COR-L47 (cell line): ENCODE measurements at places on chromosomes 6 and 20.
A peak's percentile ranks its signal among the peaks of the same experiment; 100 is the strongest.

DNA sequence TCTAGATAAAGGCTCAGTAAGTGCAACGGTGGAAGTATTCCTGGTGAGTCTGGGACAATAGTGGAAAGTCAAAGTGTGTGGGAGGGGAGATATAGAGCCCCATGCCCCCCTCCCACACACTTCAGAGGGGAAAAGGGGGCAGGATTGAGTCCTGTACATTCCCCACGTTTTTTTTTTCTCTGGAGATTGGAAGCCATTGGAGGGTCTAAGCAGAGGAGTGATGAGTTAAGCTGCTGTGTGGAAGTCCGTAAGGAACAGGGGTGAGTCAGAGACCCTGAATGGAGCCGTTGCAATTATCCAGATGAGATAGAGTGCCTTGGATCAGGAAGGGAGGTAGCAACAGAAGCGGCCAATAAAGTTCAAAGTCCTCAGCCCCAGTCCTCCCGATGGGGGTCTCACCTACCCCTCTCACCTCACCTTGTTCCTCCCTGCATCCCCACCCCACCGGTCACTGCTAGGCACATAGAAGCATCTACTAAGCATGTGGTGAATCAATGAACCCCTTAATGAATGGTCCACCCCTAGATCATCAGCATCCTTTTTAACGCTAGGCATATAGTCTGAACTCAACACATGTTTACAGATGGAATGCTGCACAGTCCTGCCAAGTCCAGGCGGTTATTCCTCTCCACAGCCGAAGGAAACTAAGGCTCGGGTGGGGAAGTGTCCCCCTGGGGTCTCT, 662 bp upstream of the SLC9A8 start:
- DNase-seq: no peak

- no peak for DNase-seq
Measured at GRCh38 chr6:139388384-139388783, 13.9 kb upstream of the CITED2 start.

- no peak for DNase-seq
Measured at GRCh38 chr6:166901626-166902025, 54.7 kb downstream of the RNASET2 start.

- DNase-seq: no peak
Measured at GRCh38 chr6:150633486-150633834, 33.8 kb downstream of the PLEKHG1 start.

GRCh38 chr20:31930779-31931178, 21.1 kb downstream of the PDRG1 start:
- no peak for DNase-seq

DNA sequence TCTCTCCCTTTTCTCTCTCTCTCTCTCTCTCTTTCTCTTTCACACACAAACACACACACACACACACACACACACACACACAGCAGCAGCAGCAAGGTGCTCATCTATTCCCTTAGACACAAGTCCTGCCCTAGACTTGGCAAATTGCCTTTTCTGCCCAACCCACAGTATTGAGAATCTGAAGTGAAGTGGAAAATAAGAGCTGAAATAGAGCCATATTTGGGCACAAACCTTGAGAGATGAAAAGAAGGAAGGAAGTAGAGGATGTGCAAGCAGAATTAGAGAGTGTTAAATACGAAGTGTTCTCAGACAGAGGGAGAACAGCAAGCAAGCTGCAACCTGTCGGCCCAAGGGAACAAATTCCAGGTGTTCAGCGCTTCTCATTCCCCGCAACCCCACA, 557.5 kb upstream of the NOX3 start:
- peak; percentile 19 for DNase-seq

GRCh38 chr6:158621694-158622544, 22.6 kb downstream of the DYNLT1 start:
- no peak for DNase-seq

DNA sequence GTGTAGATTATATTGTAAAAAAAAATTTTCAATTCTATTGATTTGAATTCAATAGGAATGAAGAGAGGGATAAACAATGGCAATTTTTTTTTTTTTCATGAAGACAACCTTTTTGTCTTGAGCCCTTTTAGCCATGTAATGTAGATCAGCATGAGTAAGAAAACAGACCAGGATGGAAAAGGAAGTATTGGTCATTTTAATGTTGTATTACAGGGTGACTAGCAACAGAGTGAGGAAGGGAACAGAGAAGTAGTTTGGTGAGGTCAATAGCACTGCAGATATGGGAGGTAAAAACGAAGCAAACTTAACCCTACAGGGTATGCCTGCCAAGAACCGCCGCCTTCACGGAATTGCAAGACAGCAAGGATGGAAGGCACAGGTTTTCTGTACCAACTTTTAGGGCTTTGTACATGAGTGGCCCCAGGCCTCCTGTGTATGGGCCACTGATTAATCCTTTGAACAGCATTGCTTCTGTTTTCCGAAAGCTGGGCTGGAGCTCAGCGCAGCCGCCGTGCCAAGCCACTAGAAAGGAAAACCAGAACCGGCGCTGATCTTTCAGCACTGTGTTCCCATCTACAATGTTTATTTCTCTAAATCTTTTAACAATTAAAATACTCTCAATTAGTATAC, 383.7 kb downstream of the CENPW start:
- no peak for DNase-seq

GRCh38 chr20:4435225-4435624, 286.5 kb upstream of the PRND start:
- DNase-seq: no peak

GRCh38 chr20:45704969-45705637, at the start of gene WFDC10B:
WFDC10B (minus strand) TSS chr20:45705019; CDS start chr20:45685992, 19,027 bp downstream.
- DNase-seq: peak; percentile 62
